Activated T-helper 1 cell treated with anti-CD3 and anti-CD28 coated beads, Interleukin-2, amount 50 U/mL, for 16 hours (primary cell): ENCODE measurements at places on chromosomes 11 and 22.

DNA sequence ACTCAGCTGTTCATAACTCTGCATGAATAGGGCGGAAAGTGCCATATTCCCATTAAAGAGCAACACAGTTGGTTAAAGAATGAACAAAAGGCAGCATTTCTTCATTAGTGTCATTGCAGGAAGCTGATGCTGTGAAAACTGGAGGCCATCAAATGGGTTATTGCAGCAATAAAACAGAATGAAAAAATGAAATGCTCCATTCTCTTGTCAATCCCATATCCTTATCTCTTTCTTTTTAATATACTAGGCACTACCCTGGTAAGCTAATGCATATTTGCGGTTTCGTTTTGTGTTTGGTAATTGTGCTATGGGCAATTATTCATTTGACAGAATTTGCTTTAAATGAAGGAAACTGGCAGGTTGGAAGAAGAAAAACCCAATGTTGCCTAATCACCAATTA is 25.3 kb downstream of the C11orf71 start:
- DNase-seq: no peak

DNA sequence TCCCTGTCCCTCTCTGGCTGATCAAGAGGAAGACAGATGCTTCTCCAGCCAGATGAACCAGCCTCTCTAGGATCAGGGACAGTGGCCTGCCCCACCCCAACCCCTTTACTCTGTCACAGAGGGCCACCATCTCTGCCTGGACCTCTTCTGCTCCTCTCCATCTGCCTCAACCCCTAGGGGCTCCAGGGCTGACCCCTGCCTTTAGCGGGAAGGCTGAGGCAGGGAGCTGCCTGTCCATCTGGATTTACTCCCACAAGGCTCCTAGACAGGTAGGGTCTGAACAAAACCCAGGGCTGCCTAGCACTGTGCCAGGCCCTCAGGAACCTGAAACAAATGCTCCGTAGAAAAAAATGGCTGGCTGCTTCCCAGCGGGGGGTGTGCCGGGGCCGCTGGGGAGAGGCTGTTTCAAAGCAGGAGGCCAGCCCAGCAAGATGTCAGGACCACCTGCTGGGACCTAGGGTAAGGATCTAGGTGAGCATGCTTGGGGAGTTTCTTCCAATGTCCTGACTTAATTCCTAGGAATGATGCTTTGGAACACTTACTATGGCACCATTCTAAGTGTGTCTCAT is 3.2 kb downstream of the CHST1 start:
- DNase-seq: no peak

GRCh38 chr11:65355013-65355775 is 643 bp downstream of the TIGD3 start:
- peak; percentile 28 for DNase-seq

- no peak for DNase-seq
These were observed 199.2 kb downstream of the RAB38 start for GRCh38 chr11:87976009-87976408.

DNA sequence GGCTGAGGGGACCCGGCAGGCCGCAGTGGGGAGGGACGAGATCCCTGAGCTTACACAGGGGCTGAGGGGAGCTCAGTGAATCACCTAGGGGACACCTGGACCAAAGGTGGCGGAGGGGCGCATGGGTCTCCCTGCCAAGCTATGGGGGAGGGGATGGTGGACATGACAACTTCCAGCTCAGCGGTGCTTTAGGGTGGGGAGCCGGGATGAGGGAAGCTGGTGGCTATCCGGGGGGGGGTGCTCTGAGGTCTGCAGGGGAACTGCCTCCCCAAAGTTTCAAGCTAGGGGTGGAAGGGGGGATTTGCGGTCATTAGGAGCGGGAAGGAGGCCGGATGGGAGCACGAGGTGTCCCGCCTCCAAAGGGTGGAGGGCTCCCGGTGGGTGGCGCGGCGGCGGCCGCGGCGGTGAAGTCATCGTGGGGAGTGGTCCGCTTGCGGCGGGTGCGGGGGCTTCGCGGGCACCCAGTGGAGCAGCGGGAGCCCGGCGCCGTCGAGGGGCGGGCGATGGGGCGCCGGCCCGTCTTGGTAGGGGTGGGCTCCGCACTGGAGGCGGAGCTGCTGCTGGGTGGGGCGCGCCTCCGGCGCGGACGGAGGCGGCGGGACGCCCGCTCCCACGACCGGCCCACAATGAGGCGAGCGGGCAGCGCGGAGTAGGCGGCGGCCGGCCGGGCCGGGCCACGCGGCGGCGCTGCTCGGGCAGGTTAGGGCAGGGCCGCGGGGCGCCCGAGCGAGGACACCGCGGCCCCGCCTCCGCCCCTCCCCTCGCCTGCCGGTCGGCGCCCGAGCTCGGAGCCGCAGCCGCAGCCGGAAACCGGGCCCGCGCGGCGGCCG is at the start of gene MICALL1:
TSS of gene MICALL1 (plus strand) at position 764 of the 830 bp plus-strand sequence. CDS start 126 bp downstream, outside the sequence.
- DNase-seq: peak; percentile 43

DNA sequence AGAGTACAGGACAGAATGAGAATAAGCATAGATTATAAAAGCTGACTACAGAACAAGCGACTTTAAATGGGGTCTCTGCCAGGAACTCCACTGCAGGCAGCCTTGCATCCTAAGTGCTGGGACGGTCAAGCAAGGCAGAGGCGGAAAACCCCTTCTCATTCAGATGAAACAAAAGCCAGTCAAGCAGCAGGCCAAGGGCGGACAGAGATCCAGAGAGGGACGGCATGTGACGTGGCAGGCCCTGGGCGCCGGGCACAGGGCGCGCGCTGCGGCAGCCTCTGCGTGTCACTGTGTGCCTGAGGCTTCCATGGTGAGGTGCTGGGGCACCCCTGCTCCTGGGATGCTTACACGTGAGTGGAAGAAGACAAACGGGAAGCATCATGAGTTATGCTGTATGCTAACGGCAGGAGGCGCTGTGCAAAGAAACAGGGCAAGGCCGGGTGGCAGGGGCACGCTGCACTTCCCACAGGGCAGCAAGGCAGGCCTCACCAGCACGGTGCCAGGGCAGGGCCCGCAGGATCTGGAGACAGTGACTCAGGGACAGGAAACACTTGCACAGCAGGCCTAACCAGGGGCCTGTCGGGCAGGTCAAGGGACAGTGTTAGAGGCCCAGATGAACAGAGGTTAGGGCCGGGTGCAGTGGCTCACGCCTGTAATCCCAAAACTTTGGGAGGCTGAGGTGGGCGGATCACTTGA is 6.2 kb downstream of the TOLLIP start:
- DNase-seq: no peak

DNA sequence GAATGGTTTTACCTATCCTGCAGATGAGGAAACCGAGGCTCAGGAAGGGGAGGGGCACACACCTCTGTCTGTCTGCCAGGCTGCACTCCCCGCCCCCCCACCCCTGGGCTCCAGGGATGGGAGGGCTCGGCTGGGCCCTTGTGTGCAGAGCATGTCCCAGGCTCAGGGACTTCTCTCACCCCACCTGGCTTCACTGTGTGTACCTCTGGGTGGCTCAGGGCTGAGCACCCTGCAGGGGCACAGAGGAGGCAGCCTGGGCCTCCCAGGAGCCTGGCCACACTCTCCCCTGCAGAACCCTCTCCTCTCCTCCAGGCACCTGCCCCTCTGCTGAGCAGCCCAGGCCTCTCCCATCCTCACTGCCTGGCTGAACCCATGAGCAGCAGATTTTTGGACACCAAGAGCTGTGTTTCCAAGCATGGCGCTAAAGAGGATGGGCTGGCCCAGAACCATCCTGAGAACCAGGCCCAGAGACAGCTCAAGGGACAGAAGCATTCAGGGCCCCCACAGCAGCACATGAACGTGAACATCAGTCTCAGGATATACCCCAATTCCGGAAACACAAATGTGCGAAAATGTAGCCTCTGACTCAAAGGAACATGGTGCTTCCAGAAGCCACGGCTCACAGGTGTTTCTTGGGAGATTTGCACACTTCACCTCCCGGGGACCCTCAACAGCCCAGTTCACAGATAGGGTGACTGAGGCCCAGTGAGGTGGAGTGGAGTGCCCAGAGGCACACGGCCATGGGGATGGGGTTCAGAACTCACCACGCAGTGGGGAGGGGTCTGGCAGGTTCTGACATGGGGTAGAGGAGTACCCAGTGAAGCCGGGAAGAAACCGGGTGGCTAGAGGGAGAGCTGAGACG is 10.5 kb downstream of the EMID1 start:
- DNase-seq: no peak

GRCh38 chr11:35619855-35620640 is 1.8 kb downstream of the FJX1 start:
- no peak for DNase-seq

- DNase-seq: no peak
These were observed 8.6 kb downstream of the SERPINH1 start for GRCh38 chr11:75570559-75571139.

DNA sequence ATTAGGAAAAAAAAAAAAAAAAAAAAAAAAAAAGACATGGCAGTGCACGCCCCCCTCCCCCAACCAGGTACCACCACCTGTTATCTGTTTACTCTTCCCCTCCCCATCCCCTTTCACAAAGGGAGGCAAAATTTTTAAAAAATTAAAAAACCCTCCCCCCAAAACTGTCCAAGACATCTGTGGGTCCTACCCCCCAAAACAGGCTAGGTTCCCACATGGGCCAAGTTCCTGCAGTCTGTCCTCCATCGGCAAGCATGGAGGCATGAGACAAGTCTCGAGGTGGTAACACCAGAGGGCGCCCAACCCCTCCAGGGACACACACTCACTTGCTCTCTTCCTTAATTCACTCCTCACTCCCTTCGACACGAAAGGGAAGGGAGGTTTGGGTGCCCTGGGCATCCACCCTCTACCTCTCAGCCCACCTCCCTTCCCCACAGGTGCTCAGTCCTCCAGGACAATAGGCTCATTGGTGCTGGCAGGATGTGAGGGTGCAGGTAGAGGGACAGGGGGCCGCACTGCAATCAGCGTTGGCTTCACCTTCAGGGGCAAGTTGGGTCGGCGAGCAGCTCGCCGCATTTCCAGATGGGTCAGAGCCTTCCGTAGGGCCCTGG is 2.2 kb upstream of the TUT1 start:
- DNase-seq: peak; percentile 53

DNA sequence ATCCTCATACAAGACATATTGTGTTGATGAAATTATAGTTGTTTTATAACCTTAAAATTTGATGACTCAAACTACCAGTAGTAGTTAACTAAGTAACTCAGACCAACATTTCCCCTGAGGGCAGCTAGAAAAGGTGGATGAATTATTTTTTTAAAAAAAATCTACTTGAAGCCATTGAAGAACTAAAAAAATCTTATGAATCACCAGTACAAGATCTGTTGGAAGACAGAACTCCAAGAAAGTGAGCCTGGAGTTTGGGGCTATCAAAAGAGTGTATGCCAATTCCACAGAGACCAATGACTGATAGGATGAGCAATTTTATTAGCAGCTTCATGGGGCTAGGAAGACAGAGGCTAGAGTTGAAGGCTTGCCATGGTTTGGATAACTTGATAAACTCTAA is 72.4 kb downstream of the CYP2R1 start:
- no peak for DNase-seq

GRCh38 chr22:18114495-18114894 is 3.9 kb downstream of the TUBA8 start:
- DNase-seq: no peak

DNA sequence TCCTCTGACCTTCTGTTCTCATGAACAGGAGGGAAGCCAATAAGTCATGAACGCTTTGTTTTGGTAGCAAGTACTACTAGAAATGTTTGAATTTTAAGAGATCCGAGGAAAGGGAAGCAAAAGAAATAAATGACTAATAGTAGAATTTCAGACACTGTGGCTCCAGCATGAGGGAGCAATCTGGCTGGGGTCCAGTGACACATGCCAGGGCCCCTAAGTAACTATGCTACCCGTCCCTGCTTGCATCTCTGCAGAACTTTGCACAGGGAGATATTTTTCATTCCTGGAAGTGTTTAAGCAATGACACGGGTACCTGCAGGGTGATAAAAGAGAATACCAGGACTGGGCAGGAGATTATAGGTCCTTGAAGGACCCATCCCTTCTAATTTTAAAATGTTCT is 7.3 kb upstream of the ADAMTS8 start:
- no peak for DNase-seq

GRCh38 chr11:119995730-119996491 is 142.0 kb downstream of the TRIM29 start:
- no peak for DNase-seq

GRCh38 chr11:120306519-120307242 is 18.4 kb upstream of the TLCD5 start:
- no peak for DNase-seq

DNA sequence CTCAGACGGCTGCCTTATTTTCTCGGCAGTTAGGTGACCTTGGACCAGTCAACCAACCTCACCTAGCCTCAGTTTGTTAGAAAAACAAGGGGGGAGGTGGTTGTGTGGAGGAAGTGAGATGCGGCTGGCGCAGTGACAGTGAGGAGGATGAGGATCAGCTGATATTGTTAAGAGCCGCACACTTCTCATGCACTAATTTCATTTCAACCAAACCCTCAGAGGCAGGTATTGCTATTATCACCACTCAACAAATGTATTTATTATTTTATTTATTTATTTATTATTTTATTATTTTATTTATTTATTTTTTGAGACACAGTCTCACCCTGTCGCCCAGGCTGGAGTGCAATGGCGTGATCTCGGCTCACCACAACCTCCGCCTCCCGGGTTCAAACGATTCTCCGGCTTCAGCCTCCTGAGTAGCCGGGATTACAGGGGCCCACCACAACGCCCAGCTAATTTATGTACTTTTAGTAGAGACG is 2.1 kb downstream of the LGALS1 start:
- no peak for DNase-seq

DNA sequence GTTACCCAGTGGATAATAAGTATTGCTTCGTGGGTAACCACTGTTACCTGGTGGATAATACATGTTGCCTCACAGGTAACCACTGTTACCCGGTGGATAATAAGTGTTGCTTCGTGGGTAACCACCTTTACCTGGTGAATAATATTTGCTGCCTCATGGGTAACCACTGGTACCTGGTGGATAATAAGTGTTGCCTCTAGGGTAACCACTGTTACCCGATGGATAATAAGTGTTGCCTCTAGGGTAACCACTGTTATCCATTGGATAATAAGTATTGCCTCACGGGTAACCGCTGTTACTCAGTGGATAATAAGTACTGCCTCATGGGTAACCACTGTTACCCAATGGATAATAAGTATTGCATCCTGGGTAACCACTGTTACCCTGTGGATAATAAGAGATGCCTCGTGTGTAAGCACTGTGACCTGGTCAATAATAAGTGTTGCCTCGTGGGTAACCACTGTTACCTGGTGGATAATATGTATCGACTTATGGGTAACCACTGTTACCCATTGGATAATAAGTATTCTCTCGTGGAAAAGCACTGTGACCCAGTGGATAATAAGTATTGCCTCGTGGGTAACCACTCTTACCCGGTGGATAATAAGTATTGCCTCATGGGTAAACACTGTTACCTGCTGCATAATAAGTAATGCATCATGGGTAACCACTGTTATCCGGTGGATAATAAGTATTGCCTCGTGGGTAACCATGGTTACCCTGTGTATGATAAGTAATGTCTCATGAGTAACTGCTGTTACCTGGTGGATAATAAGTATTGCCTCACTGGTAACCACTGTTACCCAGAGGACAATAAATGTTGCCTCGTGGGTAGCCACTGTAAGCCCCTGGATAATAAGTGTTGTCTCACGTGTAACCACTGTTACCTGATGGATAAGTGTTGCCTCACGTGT is 20.1 kb upstream of the NXPE4 start:
- DNase-seq: no peak

GRCh38 chr11:72375241-72375960 is 58.9 kb downstream of the CLPB start:
- no peak for DNase-seq

GRCh38 chr11:72014761-72015320 is 16.1 kb downstream of the IL18BP start:
- DNase-seq: no peak
